ENCODE measurements at places on chromosomes 7 and 10.

- DNase-seq = no peak
Measured at GRCh38 chr7:45420843-45421495, 153.2 kb upstream of the ADCY1 start.

DNA sequence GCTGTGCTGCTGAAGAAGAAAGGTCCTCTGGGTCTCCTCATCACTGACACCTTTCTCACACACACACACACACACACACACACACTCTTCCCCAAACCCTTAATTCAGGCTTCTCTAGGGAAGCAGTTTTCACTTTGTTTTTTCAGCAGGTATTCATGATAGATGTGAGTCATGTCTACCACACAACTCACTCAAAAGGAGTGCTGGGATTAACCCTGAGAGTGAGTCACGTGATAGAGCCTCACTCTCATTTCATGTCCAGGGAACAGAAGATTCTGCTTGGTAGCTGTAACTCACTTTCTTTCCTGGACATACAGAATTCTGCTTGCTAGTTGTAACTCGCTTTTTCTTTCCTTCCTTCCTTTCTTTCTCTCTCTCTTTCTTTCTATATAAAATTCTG lies 45.4 kb downstream of the VIM start:
- no peak for DNase-seq

GRCh38 chr10:132511121-132512051 lies 26.2 kb upstream of the INPP5A start:
- DNase-seq = no peak

DNA sequence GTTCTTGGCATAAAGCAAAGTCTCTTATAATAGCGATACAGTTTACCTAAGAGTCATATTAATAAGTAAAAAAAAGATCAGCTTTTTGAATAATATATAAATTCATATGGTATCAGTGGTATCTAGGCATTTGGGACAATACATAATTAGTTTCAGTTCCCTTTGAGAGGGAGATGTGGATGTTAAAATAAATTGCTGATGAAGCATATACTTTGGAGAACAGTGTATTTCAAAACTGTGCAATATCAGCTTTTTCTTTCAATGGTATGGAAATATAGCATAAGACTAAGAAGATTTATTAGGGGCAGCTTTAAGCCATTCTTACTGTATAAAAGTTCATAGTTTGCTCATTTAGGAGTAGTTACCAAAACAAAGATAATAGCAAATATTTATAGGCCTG lies 35.5 kb downstream of the MDFIC start:
- DNase-seq = no peak

DNA sequence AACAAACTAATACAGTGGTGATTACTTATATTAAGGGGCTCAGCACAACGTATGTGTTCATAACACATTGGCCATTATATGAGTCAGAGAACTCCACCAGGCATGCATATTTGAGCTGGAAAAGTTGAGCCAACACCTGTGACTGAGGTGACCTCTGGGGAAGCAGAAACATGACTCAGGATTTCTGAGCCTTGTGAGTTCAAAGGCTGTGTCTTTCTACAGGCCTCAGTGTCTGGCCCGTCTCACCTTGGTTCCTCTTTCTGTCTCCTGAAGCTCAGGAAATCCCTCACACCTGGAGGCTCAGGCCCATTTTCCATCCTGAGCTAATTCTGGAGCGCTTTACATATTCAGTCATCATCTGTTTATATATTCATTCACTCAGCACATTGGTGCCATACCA lies 230.9 kb upstream of the AGK start:
- DNase-seq = no peak

- DNase-seq = no peak
Measured at GRCh38 chr10:74854610-74855009, 28.2 kb downstream of the KAT6B start.

Data from stimulated activated CD4-positive, alpha-beta T cell treated with anti-CD3 and anti-CD28 coated beads, TNF-alpha, amount 100 ng/mL, for 4 hours (primary cell).